Stimulated activated CD8-positive, alpha-beta memory T cell treated with anti-CD3 and anti-CD28 coated beads, Interleukin-7, amount 100 ng/mL, for 1 hour (primary cell): ENCODE measurements at places on chromosomes 6 and 20.

- DNase-seq, result no peak
Observed at GRCh38 chr6:84618046-84618752, 146.2 kb downstream of the TBX18 start.

DNA sequence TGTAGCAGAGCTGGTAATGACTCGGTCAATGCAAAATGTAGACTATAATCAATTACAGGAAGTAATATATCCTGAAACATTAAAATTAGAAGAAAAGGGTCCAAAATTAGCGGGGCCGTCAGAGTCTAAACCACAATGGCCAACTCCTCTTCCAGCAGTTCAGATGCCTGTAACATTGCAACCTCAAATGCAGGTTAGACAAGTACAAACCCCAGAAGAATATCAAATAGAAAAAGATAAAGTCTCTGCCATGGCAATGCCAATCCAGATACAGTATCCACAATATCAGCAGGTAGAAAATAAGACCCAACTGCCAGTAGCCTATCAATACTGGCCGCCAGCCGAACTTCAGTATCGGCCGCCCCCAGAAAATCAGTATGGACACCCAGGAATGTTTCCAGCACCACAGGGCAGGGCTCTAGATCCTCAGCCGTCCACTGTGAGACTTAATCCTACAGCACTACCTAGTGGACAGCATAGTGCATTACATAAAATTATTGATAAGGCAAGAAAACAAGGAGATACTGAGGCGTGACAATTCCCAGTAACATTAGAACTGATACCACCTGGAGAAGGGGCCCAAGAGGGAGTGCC lies 158.4 kb downstream of the GPX5 start:
- no peak for DNase-seq

DNA sequence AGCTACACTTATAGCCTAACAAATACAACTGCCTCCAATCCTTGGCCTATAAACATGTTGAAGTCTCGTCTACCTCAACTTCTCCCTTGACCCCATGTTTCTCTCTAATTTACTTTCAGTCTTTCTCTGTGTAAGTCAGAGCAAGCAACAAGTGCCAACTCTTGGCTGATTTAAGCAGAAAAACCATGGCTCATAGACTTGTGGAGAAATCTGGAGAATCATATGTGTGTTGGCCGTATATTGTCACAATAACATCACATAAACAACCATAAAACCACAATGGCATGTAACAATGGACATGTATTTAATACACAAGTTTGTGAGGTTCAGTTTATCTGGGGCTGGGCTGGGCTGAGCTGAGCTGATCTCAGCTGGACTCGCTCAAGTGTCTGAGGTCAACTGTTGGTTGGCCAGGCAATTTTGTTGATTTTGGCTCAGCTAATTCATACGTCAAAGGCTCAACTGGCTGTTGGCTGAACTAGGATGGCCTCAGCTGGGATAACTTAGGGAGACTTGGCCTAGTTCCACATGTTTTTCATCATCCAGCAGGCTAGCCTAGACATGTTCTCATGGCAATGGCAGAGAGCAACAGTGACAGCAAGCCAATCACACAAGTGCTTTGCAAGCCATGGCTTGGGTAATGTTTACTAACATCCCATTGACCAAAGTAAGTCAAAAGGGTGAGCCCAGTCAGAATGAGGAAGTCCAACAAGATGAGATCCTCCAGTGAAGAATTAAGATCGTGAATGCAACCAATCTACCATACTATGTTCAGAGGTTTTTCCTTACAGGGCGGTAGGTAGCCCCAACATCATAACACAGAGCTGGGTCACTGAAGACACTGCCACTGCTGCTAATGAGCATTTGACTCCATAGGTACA lies 12.9 kb upstream of the TBC1D22B start:
- no peak for DNase-seq

DNA sequence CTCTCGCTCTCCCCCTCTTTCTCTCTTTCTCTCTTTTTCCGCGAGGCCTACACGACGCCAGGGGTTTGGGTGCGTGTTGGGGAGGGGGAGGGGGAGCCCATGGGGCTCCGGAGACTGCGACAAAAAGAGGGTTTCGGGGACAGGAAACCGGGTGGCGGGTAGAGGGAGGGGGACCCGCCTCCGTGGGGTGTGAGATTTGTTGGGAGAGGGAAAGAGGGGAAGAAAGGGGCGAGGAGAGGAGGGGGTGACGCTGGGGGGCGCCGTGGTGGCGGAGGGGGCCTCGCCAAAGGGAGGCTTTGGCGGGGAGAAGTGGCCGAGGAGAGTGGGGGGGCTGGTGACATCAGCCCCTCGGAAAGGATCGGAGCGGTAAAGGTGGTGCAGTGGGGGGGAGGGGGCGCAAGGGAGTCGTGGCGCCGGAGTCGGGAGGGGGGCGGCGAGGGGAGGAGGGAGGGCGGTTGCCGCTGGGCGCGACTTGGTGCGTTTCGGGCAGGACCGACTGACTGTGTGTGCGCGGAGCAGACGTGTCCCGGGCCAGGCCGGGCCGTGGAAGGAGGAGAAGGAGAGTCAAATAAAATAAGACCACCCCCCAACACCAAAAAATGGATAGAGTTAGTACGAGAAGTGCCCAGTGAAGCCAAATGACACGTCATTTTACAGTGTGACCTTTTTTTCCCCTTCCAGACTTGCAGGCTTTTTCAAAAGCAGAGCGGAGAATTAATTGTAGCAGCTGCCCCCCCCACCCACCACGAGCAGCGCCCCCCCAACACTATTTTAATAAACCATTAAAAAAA lies 39.8 kb downstream of the GNAS start:
- peak; percentile 40 for DNase-seq

- no peak for DNase-seq
Observed at GRCh38 chr20:22791877-22792525, 207.6 kb upstream of the FOXA2 start.

DNA sequence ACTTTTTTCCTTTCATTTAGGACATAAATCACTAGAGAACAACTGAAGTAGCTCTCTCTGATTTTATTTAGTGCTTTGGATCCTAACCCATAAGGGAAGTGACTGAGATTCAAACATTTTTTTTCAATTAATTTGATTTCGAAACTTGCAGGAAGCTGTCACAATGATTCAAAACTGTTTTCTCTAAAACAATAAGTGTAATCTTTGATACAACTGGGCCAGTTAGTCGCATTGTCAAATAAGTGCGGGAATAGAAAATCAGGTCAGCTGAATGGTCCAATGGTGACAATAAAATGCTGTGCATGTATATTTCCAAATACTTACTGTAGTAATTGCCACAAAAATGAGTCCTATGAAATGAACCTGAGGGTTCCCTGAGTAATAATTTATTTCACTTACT lies 930.8 kb downstream of the TFAP2A start:
- no peak for DNase-seq

GRCh38 chr20:8601542-8601912 lies 467.4 kb upstream of the PLCB4 start:
- no peak for DNase-seq

DNA sequence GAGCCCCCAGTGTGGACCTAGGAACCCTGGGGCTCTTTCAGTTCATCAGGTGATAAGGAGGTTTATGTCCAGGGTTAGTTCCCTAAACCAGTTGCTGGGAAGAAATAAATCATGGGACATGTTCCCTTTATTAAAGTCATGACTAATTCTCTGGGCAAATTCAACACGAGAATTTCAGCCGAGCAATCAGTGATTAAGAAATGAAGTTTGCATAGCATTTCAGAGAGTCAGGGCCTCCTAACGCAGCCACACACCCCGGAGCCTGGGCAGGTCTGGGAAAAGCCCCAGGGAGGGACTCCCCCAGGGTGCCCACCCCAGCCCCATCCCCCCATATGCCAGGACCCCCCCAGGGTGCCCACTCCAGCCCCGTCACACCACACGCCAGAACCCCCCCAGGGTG lies 20.1 kb downstream of the SLCO4A1 start:
- DNase-seq, result no peak

- no peak for DNase-seq
Observed at GRCh38 chr6:134605034-134605433, 287.1 kb upstream of the SGK1 start.

DNA sequence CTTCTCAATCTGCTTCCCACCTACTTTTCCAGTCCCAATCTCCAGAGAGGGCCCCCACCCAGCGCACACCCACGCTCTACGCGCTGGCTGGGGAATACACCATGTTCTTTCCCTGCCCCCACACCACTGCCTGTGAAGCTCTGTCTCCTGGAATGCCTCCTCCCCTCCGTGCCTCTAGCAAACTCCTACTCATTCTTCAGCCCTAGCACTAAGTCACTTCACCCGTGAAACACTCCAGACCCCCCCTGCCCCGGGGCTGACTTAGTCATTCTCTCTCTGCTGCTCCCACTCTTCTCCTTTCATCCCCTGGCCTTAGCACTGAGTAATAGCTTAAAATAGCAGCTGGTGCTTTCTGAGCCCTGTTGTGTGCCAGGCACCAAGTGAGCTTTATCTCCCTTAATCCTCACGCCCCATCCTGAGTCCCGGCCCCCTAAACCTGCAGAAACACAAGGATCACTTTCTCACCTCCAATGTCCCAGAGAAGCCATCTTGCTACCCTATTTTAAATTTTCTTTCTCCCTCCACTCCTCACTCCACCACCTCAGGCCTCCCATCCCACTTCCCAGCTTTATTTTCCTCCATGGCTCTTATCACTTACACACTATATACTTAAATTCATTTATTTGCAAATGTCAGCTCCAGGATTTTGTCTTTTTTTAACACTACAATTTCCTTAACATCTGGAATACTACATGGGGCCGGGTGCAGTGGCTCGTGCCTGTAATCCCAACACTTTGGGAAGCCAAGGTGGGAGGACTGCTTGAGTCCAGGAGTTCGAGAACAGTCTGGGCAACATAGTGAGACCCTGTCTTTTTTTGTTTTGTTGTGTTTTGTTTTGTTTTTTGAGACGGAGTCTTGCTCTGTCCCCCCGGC lies 6.3 kb upstream of the PARD6B start:
- no peak for DNase-seq

- no peak for DNase-seq
Observed at GRCh38 chr6:17392978-17393891, at the start of gene CAP2. CAP2 (plus strand) TSS chr6:17393595; CDS start chr6:17421556, 27,961 bp downstream.

GRCh38 chr6:161031721-161032495 lies 40.3 kb downstream of the MAP3K4 start:
- DNase-seq, result no peak

- no peak for DNase-seq
Observed at GRCh38 chr20:41748756-41749582, 130.8 kb upstream of the CHD6 start.
